ENCODE measurements at places on chromosomes 1 and 21.
A peak's percentile ranks its signal among the peaks of the same experiment; 100 is the strongest.

- DNase-seq: peak; percentile 73
These were observed 32.4 kb downstream of the KCNN3 start for GRCh38 chr1:154837672-154838171.

- no peak for DNase-seq
These were observed 276.3 kb upstream of the GJB5 start for GRCh38 chr1:34478515-34479076.

- DNase-seq: no peak
These were observed 2.1 kb upstream of the TMEM200B start for GRCh38 chr1:29125788-29126187.

GRCh38 chr1:234933475-234933874 is 195.2 kb downstream of the TOMM20 start:
- DNase-seq: peak; percentile 48

DNA sequence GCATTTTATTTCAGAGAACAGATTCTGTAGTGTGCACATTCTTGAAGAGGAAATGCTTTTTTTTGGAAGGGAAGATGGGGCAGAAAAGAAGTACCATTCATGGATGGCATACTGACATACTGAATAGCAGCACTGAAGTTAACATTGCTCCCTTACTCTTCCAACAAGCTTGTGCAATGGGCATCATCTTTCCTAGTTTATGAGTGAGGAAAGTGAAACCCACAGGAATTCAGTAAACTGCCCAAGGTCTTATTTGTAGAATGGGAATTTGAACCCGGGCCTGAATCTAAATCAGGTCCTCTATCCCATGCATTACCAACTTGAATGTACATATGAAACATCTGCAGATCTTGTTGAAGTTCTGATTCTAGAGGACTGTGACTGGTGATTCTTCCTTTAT is 215.7 kb upstream of the FGGY start:
- no peak for DNase-seq

DNA sequence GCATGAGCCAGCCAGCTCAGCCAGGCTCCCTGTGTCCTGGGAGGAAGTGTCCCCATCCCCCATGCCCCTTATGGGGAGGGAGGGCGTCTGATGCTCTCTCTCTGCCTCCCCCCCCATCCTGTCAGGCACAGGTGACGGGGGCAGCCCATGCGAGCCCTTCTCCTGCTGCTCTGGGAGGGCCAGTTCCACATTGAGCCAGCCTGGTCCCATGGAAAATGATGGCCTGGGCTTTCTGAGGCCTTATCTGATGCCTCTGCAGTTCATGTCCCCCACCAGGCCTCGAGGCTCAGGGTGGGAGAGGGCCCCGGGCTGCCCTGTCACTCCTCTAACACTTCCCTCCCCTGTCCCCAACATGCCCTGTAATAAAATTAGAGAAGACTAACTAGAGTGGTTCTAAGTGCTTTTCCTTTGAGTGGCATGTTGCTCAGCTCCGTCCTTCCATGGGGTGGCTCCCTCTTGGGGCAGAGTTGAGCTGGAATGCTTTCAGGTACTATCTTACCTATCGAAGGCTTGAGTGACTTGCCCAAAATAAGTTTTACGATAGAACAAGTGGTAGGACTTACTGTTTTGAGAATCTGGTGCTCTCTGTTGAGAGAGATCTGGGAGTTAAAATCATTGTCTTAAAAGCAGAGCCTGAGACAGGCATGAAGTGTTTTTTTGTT is 1.8 kb upstream of the MTFR1L start:
- no peak for DNase-seq

GRCh38 chr1:44696789-44697345 is 22.4 kb downstream of the ARMH1 start:
- no peak for DNase-seq

DNA sequence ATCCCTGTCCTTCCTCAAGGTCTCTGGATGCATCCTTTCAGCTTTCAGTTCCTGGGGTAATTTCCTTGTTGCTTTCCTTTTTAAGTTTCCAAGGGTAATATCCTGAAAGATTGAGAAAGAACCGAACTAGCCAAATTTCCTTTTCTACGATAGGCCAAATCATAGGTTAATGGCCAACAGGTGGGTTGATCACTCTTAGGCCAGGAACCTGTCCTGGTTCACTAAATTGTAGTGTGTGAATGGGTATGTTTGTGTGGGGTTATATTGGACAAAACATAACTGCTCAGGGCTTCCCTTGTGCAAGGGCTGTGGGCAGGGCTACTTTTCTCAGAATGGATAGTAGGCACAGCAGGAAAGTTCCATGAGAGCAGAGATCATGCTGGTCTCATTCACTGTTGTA is 17.1 kb downstream of the UBE2T start:
- no peak for DNase-seq

DNA sequence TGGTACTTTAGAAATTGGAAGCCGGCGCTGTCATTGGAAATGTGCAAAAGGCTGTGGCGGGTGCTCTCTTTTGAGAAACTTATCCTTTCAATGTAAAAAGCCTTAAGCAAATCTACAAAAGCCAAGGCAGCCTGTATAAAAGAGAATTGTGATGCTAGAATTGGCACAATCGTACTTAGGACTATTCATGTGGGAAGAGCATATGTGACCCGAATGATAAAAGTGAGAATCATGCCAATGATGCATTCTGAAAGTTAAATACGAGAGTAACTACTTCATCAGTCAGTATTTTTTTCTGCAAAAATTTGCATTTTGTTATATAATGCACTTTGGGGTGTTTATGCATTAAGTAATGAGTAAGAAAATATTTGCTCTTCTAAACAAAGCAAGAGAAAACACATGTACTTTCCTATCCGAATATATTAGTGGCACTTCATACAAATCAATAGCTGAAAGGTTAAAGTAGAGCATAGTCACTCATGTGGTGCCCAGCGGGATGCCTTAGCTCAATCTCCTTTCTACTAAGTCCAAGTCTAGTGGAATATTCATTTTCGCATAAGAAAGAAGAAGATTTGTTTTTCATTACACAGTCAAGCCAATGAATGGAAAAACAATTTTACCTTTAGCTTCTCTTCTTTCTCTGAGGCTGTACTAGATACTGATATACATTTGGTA is 1256.6 kb upstream of the B3GALT2 start:
- no peak for DNase-seq

DNA sequence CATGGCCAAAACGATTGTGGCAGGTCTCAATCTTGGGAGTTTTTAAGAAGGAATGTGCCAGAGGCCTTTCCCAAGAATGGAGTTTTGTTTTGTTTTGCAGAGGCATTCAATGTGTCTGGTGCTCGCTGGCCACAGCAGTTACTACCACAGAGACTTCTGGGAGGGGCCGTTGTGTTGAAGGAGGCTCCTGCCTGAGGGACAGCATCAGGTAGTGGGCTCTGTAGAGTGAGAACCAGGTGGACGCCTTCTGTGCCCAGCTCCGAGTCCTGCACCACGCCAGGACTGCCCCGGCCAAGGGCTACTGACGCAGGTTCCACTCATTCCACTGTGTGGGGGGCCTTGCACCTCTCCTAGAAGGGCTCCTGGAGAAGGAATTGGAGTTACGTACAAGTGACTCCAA is 44.9 kb upstream of the RBM15 start:
- DNase-seq: no peak

DNA sequence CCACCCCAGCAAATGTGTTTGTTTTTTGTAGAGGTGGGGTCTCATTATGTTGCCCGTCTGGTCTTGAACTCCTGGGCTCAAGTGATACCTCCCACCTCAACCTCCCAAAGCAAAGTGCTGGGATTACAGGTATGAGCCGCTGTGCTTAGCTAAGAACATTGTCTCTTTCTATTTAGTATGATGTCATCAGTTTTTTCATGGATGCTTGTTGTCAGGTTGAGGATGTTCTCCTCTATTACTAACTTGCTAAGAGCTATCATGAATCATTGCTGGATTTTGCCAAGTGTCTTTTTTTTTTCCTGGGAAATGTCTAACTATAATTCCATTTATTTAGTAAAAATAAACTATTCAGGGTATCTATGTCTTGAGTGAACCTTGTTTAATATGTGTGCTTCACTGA is 19.0 kb upstream of the MPC2 start:
- no peak for DNase-seq

DNA sequence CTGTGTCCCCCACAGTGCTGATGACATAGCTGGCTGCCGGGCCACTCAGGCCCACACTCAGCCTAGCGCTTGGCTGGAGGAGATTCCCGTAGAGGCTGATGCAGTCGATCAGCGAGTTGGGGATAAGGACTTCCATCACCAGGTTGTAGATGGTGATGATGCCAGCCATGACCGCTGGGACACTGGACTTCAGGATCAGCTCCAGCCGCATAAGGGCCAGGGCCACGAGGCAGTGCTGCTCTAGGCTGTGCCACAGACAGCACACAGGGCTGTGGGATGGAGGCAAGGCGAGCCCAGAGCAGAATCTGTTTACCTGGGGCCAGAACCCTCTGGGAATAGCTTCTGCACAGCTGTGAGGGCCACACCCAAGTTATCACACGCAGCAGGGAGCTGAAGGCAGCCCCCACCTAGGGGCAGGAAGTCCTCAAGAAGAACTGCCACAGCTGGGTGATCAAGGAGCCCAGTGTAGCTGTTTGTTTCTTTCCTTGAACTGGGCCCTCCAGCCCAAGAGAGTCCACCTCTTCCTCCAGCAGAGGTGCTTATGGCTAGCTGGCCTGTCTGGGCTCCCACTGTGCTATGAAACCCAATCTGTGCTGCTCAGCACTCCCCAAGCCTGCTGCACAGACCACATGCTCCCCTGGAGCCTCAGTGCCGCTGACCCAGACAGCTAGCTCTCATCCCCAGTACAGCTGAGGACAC is 6.2 kb downstream of the SLC2A1 start:
- DNase-seq: peak; percentile 51

DNA sequence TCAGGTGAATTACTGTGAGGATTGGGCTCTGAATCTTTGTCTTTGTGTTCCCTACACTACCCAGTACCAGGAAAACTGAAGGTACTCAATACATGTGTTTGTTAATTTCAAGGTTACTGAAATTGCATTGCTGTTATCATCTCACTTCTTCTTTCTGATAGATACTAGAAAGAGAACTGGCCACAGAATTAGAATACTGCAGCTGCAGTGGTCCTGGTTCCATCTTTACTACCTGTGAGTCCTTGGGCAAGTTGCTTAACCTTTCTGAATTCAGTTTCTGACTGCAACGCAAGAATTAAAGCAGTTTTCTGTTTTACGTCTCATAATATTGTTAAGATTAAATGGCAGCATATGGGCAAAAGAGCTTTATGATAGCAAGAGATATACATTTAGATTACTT is 263.5 kb downstream of the LMO4 start:
- DNase-seq: no peak

- DNase-seq: no peak
These were observed 3.6 kb downstream of the PARP1 start for GRCh38 chr1:226404063-226404903.

GRCh38 chr1:233632436-233632835 is 18.5 kb downstream of the KCNK1 start:
- DNase-seq: no peak

- DNase-seq: no peak
These were observed 60.0 kb upstream of the SSX2IP start for GRCh38 chr1:84750110-84750730.

- DNase-seq: no peak
These were observed 607.0 kb downstream of the AGBL4 start for GRCh38 chr1:49416758-49417157.

- DNase-seq: no peak
These were observed 8.4 kb upstream of the GALNT2 start for GRCh38 chr1:230058626-230059025.

GRCh38 chr1:230972855-230973271 is 5.8 kb downstream of the TTC13 start:
- DNase-seq: no peak

DNA sequence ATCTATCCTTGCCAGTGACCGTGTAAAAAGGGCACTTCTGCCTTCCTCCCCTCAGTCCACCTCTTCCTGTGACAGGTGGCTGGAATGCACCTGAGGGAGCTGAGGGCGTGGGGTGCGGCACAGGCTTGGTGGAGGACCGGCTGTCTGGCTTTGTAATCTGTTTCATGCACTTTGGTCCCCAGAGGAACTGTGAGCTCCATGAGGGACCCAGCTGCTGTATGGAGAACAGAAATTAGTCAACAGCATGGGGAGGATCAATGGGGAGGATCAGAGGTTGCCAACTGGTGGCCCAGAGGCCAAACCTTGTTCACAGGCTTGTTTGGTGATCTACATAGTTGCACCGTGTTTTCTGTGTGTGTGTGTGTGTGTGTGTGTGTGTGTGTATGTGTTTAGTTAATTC is 19.0 kb upstream of the LUZP1 start:
- no peak for DNase-seq

DNA sequence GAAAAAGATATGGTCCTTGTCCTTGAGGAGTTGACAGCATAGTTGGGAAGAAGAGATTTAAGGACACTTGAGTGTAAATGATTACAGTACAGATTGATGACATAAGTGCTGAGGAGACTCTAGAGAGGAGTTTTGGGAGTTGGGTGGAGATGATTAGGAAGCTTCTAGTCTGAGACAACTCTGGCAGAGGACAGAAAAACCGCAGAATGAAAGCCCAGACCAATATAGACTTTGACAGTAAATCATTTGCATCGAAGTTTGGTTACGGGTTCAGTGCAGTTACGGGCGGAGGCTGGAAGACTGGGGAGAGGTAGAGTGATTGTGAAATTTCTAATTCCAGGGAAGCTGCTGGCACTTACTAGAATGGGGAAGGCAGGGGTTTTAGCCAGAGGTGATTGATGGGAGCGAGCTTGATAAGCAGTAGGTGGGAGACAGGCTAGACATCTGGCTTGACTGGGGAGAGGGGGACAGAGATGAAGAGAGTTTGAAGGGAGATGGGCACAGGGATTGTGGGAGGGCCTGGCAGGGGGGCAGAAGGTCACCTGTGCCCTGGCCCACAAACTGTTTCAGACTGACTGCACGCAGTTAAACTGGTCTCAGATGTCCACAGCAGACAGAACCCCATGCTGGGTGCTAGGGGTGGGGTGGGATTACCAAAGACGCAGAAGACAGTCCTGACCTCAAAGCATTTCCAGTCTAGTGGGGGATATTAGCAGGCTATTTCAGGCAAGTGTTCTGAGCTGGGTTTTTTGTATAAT is 20.1 kb downstream of the SH2D2A start:
- no peak for DNase-seq

DNA sequence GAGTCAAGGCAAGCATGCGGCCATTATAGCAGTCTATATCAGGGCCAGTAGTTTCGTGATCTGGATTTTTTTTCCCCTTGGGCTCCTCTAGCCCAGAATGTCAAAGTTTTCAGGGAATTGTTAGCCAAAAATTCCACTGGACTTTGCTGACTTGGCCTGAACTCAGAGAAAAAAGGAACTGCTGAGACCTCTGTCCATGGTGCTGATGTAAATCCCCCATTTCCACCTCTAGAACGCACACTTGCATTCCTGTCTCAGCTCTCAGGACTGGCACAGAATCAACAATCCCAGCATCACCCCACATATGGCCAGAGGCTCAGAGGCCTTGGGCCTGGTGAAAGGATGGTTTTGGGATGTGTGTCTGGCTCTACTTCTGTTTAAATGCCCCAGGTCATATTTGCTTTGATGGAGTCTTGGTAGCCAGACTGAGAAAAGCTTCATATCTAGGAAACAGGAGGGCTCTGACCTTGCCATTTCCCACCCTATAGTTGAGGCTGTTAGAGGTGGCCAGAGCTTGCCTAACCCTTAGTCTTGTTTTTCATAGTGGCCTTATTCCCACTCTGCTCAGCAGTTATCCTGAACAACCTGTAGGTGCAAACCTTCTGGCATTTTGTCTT is 16.9 kb upstream of the EFCAB14 start:
- DNase-seq: no peak

GRCh38 chr1:15985611-15986297 is 9.9 kb upstream of the ZBTB17 start:
- no peak for DNase-seq
